ENCODE measurements at places on chromosomes 5 and 9.

DNA sequence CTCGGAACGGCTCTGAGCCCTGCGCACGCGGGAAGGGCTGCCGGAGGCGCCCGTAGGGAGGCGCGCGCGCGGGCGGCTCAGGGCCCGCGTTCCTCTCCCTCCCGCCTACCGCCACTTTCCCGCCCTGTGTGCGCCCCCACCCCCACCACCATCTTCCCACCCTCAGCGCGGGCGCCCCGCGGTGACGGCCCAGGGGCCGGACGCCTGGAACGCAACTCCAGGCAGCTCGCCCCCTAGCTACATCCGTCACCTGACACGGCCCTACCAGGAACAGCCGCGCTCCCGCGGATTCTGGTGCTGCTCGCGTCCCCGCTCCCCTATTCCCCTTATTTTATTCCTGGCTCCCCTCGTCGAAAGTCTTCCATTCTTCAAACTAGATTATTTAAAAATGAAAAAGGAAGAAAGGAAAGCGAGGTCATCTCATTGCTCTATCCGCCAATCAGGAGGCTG lies at the start of gene CDKN2B-AS1:
TSS of gene CDKN2B-AS1 (plus strand) at position 236 of the 450 bp plus-strand sequence.
- no peak for DNase-seq

GRCh38 chr5:31407921-31408693 lies 123.8 kb downstream of the DROSHA start:
- DNase-seq: no peak

DNA sequence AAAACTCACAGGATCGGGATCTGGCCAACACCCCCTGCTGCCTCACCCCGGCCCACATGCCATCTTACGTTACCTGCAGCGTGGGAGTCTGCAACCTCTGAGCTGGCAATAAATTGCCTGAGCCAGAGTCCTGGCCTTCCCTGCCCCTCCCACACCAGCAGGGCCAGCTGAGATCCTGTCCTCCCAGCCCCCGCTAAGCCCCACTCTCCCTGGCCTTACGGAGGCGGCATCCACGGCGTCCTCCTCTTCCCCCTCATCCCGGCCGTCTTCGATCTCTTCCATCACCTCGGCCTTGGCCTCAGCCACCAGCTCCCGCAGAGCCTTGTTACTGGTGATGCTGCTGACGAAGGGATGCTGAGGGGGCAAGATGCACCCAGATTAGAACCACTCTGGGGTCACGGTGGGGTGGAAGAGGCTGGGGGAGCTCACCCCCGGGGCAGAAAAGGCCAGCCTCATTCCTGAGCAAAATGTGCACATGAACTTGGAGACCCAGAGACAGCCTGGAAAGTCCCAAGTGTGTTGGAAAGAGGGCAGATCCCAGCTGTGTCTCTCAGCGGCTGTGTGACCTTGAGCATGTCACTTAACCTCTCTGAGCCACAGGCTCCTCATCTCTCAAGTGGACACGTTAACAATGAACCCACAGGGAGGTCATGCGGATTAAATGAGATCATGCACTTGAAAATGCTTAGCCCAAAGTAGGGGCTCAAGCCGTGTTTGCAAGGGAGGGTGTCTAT lies 89.9 kb upstream of the FBXW11 start:
- DNase-seq: no peak

GRCh38 chr9:70034271-70034711 lies 9.4 kb upstream of the MAMDC2 start:
- no peak for DNase-seq

Measured in stimulated activated CD8-positive, alpha-beta memory T cell treated with anti-CD3 and anti-CD28 coated beads, Interleukin-15, amount 100 ng/mL, for 1 hour (primary cell).